ENCODE measurements at places on chromosomes 1 and 21.

- no peak for DNase-seq
Observed at GRCh38 chr21:37986751-37987399, 70.6 kb upstream of the KCNJ6 start.

GRCh38 chr1:35029761-35030160 lies 2.0 kb downstream of the ZMYM6 start:
- no peak for DNase-seq

GRCh38 chr1:171961861-171962260 lies 120.6 kb downstream of the DNM3 start:
- no peak for DNase-seq

- DNase-seq, result peak; percentile 87
Observed at GRCh38 chr1:173870252-173871075, 2.3 kb downstream of the ZBTB37 start.

Data from hematopoietic multipotent progenitor cell treated with erythropoietin and hydrocortisone succinate and interleukin-3 and kit ligand, for 8 days (in vitro differentiated cells).